LHCN-M2 (cell line): ENCODE measurements at places on chromosomes 16 and 17. TPM values are rescaled to one million over a fixed set of nuclear protein-coding genes. Genes with fewer than 3 reads are reported as not detected.
A peak's percentile ranks its signal among the peaks of the same experiment; 100 is the strongest.

GRCh38 chr16:26712876-26713275, 353.9 kb upstream of the C16orf82 start:
- DNase-seq: no peak

DNA sequence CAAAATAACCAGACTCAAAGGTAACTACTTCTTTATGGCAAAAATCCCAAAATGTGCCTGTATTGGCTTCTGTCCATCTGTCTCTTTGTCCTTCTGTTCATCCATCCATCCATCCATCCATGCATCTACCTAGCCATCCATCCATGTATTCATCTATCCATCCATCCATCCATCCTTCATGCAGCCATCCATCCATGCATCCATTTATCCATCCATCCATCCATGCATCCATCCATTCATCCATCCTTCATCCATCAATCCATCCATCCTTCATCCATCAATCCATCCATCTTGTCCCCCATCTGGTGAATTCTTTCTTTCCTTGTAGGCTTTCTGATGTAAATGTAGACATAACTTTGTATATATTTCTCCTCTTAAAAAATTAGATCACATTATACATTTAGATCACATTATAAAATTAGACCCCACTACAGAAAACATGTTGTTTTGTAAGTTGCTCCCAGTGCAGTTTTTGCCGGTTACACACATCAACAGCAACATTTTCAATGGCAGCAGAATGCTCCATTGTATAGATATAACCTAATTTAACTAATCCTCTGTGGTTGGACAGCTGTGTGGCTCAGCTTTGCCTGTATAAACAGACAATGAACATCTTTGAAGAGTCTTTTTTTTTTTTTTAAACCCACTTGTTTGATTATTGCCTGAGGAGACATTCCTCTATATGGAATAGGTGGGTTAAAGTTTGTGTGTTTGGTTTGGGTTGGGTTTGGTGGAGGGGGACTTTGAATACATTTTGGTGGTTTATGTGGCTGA, 72.0 kb downstream of the MSI2 start:
- DNase-seq: peak; percentile 65

- DNase-seq: no peak
Observed at GRCh38 chr16:79122343-79122742, 478.2 kb downstream of the MAF start.

GRCh38 chr17:55734128-55734781, 11.6 kb upstream of the TMEM100 start:
- peak; percentile 36 for DNase-seq

DNA sequence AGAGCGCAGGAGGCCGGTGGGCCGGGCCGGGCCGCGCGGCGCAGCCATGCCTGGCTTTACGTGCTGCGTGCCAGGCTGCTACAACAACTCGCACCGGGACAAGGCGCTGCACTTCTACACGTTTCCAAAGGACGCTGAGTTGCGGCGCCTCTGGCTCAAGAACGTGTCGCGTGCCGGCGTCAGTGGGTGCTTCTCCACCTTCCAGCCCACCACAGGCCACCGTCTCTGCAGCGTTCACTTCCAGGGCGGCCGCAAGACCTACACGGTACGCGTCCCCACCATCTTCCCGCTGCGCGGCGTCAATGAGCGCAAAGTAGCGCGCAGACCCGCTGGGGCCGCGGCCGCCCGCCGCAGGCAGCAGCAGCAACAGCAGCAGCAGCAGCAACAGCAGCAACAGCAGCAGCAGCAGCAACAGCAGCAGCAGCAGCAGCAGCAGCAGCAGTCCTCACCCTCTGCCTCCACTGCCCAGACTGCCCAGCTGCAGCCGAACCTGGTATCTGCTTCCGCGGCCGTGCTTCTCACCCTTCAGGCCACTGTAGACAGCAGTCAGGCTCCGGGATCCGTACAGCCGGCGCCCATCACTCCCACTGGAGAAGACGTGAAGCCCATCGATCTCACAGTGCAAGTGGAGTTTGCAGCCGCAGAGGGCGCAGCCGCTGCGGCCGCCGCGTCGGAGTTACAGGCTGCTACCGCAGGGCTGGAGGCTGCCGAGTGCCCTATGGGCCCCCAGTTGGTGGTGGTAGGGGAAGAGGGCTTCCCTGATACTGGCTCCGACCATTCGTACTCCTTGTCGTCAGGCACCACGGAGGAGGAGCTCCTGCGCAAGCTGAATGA, 606 bp downstream of the THAP11 start:
- DNase-seq: peak; percentile 53

The PRKCA gene
- 24.0 and 26.8 TPM in 2 replicates for total RNA-seq

The TMEM92 gene
- not detected in 2 replicates for total RNA-seq

- DNase-seq: no peak
Observed at GRCh38 chr17:76567634-76568432, 17.8 kb downstream of the ST6GALNAC2 start.

The ACSM2A gene
- not detected in 2 replicates for total RNA-seq

The KRT32 gene
- total RNA-seq: not detected in 2 replicates

The SLC35G6 gene
- not detected in 2 replicates for total RNA-seq

- DNase-seq: peak; percentile 49
Observed at GRCh38 chr17:4607773-4608187, 23.5 kb downstream of the SMTNL2 start.

GRCh38 chr16:49276646-49277385, 4.8 kb downstream of the CBLN1 start:
- DNase-seq: no peak

DNA sequence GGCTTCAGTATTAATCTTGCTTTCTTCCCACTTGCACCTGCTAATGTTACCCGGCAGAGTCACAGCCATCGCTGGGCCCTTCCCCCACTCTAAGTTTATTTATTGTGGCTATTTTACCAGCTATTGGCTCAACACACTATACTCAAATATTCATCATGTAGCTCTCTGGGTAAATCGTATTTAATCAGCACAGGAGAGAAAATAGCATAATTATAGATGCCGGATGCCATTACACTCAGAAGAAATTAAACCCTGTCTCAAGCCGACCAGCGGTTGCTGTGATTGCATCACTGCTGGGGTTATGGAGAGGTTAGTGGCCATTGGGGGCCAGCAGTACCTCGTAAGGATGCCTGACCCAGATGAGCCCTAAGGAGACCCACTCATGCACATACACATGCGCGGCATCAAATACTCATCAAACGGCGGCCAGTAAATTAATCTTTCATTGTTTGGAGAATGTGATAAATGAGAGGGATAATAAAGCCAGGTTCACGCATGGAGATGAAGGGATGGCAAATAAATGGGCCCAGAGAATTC, 269.5 kb upstream of the ZFHX3 start:
- DNase-seq: no peak

- DNase-seq: peak; percentile 98
Observed at GRCh38 chr16:69482410-69482991, 58.1 kb downstream of the CYB5B start.

- DNase-seq: no peak
Observed at GRCh38 chr16:12546918-12547607, 256.6 kb downstream of the CPPED1 start.

The TBC1D3H gene
- not detected in 2 replicates for total RNA-seq

DNA sequence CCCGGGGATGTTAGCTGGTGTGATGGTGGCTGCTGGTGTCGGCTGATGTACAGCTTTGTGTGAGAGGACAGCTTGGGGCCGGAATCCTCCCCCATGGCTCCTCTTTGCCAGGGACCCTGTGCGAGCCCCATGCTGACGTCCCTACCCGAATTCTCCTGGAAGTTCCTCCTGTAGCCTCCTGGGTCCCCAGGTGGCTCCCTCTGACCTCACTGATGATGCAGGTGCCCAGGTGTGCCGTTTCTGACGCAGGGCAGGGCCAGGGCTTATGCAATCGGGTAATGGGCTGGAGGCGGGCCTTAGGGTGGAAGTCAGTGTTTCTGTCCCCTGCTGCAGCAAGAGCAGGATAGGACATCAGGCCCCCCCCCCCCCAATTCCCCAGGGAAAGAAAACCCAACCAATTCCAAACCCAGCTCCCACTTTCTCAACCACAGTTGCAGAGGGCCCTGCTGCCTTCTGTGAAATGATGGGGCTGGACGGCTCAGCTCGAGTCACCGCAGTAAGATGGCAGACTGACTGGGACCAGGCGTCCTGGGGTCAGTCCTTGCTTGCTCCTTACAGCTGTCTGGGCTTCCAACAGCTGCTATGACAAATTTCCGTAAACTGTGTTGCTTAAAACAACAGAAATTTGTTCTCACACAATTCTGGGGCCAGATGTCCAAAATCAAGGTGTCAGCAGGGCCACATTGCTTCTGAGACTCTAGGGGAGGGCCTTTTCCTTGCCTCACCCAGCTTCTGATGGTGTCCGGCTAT, 139.0 kb upstream of the PLCG2 start:
- DNase-seq: peak; percentile 67

GRCh38 chr16:57735755-57736418, at the start of gene KATNB1:
Gene KATNB1, plus strand, starts transcription at chr16:57735770. Its CDS starts 1,474 bp downstream, at chr16:57737244.
- DNase-seq: no peak

- DNase-seq: no peak
Observed at GRCh38 chr17:4520894-4521600, 22.4 kb downstream of the SPNS2 start.

The KLHL10 gene
- not detected in 2 replicates for total RNA-seq

The FBXW10B gene
- 0.83 and 1.1 TPM in 2 replicates for total RNA-seq

DNA sequence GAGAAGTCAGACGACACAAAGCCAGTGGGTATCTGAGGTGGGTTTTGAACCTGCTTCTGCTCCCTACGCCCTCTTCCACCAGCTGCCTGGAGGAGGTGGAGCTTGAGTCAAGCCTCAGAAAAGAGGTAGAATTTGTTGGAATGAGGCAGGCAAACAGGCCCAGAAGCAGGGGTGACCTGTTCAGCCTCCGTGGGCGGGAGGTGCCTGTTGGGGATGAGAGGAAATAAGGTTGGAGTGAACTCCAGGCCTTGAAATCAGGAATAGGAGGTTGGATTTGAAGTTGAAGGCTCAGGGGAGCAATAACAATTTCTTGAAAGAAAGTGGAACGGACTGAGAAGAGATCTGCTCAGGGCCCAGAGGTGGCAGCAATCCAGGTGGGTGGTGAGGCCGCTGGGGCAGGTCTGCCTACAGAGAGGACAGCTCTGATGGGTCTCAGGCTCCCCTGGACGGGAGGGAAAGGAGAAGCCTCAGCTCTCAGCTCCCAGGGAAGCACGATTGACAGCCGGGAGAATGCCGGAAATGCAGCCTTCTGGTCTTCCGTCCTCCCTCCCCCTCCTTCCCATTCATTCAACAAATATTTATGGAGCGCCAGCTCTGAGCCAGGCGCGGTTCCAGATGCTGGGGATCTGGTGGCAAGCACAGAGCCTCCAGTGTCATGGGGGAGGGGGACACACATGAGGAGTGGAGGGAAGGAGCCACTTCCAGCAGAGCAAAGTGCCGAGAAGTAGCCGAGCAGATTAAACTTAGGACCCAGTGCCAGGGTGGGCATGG, 61.9 kb upstream of the CIBAR2 start:
- DNase-seq: peak; percentile 77

GRCh38 chr16:15849209-15849981, 7.4 kb downstream of the MYH11 start:
- no peak for DNase-seq

GRCh38 chr17:38911081-38911730, 14.2 kb upstream of the LASP1NB start:
- no peak for DNase-seq

The ASB16 gene
- total RNA-seq: not detected in 2 replicates

DNA sequence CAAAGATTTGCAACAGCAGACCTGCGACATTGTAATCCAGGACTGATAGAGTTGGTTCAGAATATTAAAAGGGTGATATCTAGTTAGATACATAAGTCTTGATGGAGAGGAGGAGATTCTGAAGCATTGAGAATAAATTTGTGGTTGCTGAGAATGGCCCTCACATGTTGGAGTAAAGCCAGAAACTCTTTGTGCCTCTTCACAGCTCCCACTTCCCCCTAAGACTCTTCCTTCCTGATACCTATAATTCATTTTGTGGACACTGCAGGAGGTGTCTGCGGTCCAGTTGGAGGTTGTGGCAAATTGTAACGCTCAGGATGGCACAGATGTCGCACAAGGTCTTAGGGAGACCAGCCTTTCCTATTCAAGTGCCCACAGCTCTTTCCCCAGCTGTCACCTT, 17.5 kb downstream of the WWOX start:
- DNase-seq: no peak

DNA sequence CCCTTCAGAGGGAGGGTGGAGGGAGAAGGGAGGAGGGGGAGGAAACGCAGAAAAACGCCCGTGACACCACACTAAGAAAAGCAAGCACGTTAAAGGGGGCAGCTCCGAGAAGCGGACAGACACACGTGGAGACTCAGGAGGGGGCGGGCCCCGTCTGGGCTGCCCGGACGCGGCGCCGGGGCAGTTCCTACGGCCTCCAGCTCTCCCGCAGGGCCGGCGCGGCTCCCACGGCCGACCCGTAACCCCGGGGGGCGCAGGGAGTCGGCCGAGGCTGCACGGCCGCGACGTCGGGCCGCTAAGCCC, 362 bp downstream of the KLHDC4 start:
- DNase-seq: peak; percentile 8

- DNase-seq: no peak
Observed at GRCh38 chr16:2167068-2167638, 11.6 kb downstream of the TRAF7 start.

The EPX gene
- total RNA-seq: not detected in 2 replicates

The SPNS3 gene
- total RNA-seq: not detected in 2 replicates

DNA sequence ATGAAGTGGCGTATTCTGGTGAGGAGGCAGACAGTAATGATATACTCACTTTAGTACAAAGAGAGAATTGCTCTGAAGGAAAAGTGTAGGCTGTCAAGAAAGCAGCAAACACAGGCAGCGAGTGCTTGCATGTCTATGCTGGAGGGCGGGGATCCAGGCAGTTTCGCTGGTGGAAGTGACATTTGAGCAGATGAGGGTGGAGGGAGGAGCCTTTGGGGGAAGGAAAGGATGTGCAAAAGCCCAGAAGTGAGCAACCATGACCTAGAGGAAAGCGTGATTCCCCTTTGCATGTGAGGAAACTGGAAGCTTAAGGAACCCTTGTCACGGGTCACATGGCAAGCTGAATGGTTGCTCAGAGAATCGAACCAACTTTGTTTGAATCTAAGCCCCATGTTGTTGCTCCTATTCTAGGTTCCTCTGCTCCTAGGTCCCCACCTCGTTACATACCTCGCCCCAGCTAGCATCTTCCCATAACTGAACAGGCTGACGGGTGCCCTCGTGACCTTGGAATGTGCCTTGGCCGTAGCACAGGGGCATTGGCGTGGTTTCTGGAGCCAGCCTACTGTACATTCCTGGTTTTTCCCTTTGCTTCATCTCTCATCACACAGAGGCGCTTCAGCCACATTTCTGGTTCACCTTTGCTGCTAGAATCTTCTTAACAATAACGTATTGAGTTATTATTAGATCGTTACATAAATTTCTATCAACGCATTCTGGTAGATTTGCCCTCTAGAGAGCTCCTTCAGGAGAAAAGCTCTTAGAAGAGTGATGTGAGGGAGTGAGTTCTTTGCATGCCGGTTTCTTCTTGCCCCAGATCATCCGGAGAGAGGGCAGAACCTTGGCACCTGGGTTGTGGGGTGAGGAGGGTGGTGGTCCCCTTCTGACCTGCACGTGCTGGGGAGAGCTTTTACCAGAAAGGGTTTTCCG, 191.8 kb downstream of the SNX29 start:
- no peak for DNase-seq

GRCh38 chr17:75558666-75559530, 28.7 kb upstream of the MYO15B start:
- no peak for DNase-seq

The PMP22 gene
- 23.6 and 26.4 TPM in 2 replicates for total RNA-seq

The PRSS53 gene
- total RNA-seq: 9.2 and 9.7 TPM in 2 replicates

GRCh38 chr16:62549875-62550274, 513.6 kb upstream of the CDH8 start:
- no peak for DNase-seq
